ENCODE measurements at places on chromosomes 2 and 18. TPM values are rescaled to one million over a fixed set of nuclear protein-coding genes. Genes with fewer than 3 reads are reported as not detected.

ICOS gene
- total RNA-seq: not detected

MAP2 gene
- total RNA-seq: 2.2 TPM

MOB4 gene
- 33.3 TPM for total RNA-seq

SETBP1 gene
- total RNA-seq: 23.0 TPM

ANKRD36B gene
- total RNA-seq: 49.9 TPM

CFAP65 gene
- not detected for total RNA-seq

PLEKHM3 gene
- 23.3 TPM for total RNA-seq

SDC1 gene
- 11.8 TPM for total RNA-seq

SCG2 gene
- total RNA-seq: 2.4 TPM

HOXD13 gene
- not detected for total RNA-seq

DOCK10 gene
- 38.3 TPM for total RNA-seq

SPATA3 gene
- total RNA-seq: not detected

CGREF1 gene
- 6.8 TPM for total RNA-seq

GLI2 gene
- 3.8 TPM for total RNA-seq

FBXO48 gene
- total RNA-seq: 0.88 TPM

- peak; percentile 61 for DNase-seq
These were observed 85.7 kb downstream of the INHBB start for GRCh38 chr2:120431386-120432292.

DNA sequence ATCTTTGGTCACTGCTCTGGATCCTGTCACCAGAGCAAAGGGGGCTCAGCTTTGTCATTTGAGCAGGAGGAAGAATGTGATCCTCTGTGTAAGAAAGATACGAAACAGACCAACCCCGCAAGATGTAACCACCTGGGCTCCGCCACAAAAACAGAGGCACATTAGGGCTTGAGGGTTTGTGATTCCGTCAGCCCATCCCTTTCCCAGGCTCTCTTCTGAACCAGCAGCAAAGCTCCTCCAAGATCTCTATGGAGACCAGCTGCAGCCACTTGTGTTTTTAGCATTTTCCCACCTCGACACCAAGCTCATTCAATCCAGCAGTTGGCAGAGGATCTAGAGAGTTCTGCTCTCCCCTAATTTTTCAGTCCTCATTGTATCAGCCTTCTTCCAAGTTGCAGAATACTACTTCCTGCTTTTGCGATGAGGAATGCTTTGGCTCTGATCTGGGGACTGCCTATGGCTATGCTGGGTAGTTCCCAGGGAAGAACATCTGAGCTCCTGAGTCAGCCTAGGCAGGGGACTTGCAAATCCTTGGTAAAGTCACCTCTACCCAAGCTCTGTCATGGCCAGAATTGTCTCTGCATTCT, 139.6 kb upstream of the RAB12 start:
- peak; percentile 78 for DNase-seq

DNA sequence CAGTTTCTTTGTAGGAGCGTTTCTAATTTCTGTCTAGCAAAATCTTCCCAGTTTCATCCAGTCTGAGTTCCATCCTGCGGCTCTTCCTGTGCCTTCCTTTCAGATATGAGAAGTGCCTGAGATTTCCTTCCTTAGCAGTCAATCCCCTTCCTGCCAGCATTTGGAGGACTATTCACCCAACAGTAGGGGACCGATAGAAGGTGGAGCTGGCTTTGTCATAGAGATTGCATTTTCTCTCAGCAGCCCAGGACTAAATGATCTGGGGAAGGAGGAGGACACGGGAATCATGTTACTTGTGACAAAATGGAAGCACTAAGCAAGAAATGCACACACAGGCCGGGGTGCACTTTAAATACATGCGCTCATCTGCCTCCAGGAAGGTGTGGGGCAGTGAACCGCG, 5.6 kb upstream of the SMIM21 start:
- no peak for DNase-seq

- no peak for DNase-seq
These were observed 33.4 kb upstream of the MLPH start for GRCh38 chr2:237453671-237454070.

DNA sequence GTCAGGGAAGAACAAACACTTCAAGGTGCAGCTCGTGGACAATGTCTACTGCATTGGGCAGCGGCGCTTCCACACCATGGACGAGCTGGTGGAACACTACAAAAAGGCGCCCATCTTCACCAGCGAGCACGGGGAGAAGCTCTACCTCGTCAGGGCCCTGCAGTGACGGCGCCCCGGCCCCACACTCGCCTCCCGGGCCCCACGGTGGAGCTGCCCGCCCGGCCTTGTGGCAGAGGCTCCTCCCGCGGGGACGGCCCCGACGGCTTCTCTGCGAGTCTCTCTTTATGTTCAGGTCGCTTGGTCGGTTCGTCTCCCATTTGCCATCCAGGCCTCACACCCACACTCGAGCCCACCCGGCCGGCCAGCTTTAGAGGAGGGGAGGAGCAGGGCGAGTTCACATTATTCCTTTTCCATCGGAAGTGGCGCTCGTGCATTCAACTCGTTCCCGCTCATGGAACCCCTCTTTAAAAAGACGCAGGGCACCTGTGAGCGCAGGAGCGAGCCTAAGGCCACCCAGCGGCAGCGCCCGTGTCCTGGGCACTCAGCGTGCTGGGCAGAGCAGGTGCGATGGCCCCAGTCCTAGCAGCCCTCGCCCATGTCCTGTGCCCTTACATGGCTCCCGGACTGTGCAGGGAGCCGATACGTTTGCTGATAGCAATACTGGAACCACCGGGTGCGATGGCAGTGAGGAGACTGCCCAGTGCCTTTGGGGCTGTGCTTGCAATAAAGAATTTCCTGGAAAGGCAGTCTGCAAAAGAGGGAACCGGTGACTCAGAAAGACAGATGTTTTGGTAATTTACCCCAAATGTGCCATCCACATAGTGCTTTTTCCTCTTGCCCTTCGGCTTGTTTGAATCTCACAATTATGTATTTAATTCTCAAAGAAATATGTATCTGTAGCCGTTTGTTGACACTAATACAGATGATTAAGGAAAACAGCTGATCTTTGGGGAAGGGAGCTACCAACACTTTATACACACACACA, 148.6 kb downstream of the NCK2 start:
- DNase-seq: no peak

- no peak for DNase-seq
These were observed 85.5 kb downstream of the AGPS start for GRCh38 chr2:177478029-177478428.

DNA sequence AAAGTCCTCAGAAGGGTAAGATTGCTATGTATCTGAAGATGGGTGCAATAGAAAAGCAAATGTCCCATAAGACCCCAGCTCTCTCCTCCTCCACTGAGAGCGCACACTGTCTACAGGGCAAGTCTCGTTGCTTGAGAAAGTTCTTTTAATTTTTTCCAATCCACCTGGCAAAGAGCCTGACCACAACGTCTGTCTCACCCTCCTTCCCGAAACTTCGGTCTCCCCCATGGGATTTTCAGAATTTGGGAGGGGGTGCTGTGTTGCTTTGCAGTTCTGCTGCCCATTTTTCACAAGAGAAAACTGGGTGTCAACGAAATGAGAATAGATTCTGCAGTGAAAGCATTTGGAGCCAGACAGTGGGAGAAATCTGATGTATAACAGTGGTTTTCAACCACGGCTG, 40.4 kb downstream of the SERTAD2 start:
- no peak for DNase-seq

GRCh38 chr2:111015283-111015995, 105.3 kb upstream of the BCL2L11 start:
- DNase-seq: no peak

DNA sequence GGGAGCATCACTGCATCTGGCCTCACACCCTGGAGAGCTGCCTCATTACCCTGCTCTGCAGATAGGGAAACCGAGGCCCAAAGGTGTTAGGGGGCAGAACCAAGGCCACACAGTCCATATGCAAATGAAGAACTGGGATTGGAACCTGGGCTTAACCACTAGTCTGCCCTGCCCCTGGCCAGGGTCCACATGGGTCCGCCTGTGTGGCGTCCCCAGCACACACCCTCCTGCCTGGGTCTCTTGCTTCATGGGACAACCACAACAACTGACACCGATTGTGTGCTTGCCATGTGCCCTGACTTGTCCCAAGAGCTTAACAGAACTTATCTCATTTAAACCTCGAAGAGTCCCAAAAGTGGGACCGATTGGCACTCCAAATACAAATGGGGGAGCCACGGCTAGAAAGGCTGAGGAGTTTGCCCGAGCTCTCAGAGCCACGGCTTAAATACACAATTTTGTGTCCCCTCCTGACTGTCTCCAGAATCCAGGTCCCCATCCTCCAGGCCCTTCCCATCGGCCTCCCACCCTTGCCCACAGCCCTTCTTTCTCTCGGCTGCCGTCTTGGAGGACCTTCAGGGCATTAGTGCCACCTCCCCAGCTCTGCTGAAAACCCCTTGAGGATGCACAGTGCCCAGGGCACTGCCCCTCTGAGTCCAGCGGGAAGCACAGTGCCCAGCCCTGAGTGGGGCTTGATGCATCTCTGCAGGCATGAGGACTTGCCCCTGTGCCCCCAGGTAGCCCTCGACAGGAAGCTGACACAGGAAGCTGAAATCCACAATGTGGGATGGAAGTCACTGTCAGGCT, 5.8 kb upstream of the DUSP2 start:
- peak; percentile 64 for DNase-seq

- no peak for DNase-seq
These were observed 178.7 kb downstream of the LCLAT1 start for GRCh38 chr2:30625701-30626100.

GRCh38 chr2:55269645-55269990, 587 bp upstream of the MTIF2 start:
- peak; percentile 42 for DNase-seq

DNA sequence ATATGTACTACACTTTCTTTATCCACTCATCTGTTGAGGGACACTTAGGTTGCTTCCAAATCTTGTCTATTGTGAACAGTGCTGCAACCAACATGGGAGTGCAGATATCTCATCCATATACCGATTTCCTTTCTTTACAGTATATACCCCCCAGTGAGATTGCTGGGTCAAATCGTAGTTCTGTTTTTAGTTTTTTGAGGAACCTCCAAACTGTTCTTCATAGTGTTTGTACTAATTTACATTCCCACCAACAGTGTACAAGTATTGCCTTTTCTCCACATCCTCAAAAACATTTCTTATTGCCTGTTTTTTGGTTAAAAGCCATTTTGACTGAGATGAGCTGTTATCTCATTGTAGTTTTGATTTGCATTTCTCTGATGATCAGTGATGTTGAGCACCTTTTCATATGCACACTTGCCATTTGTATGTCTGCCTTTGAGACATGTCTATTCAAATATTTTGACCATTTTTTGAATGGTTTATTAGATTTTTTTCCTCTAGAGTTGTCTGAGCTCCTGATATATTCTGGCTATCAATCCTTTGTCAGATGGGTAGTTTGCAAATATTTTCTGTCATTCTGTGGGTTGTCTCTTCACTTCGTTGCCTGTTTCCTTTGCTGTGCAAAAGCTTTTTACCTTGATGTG, 12.2 kb downstream of the PLEK start:
- no peak for DNase-seq

DNA sequence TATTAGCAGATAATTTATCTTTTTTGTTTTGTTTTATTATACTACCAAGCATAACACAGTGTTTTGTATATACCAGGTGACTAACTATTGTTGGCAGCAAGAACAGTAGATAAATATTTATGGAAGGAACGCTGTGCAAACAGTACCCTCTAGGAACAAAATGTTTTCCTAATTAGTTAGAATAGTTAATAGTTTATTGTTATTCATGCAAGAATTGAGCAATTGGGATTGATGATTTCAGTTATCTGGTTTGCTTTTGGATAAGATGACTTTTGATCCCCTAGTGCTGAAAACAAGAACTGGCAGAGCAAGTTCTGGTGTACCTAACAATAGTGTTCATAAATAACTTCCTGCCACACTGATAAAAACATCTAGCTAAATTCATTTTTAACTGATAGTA, 323.3 kb downstream of the TGIF1 start:
- DNase-seq: no peak

- no peak for DNase-seq
These were observed 9.6 kb downstream of the TMEM177 start for GRCh38 chr2:119688616-119689015.

- no peak for DNase-seq
These were observed 316.6 kb upstream of the MEX3C start for GRCh38 chr18:51514128-51514527.

GRCh38 chr2:108029912-108030311, 43.6 kb downstream of the SLC5A7 start:
- no peak for DNase-seq

GRCh38 chr2:207516206-207516605, 13.6 kb upstream of the CREB1 start:
- no peak for DNase-seq

DNA sequence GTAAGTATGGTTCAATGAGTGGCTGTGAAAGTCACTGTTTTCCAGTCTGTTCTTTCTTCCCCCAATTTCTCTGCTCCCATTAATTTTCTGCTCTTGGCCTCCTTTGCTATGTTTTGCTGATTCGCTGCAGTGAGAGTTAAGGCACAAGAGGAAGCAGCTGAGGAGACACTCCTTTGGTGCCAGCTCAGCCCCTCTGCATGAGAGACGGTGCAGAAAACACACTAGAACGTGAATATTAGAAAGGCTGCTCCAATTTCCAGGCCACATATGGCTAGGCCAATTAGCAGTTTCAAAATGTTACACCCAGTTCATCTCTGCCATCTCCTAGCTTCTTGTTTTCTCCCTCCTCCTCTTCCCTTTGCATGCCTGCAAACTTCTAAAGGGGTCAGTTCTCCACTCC, 38.9 kb downstream of the AKAIN1 start:
- DNase-seq: no peak

- DNase-seq: no peak
These were observed 194.7 kb downstream of the RND3 start for GRCh38 chr2:150292807-150293206.

DNA sequence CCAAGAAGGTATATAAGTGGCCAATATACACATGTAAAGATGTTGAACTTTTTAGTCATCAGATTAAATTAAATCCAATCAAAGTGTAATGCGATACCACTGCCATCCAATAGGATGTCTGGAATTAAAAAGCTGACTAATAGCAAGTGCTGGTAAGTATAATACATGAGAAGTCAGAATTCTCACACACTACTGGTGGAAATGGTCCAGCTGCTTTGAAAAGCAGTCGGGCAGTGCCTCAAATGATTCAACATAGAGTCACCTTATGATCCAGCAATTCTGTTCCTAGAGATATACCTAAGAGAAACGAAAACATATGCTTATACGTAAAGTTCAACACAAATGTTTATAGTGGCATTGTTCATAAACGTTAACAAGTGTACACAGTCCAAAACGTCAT, 124.1 kb upstream of the MYT1L start:
- no peak for DNase-seq

- DNase-seq: peak; percentile 87
These were observed 1.7 kb downstream of the EGR4 start for GRCh38 chr2:73291461-73292315.

- DNase-seq: peak; percentile 67
These were observed 29.2 kb downstream of the CROCC2 start for GRCh38 chr2:240935103-240935876.

DNA sequence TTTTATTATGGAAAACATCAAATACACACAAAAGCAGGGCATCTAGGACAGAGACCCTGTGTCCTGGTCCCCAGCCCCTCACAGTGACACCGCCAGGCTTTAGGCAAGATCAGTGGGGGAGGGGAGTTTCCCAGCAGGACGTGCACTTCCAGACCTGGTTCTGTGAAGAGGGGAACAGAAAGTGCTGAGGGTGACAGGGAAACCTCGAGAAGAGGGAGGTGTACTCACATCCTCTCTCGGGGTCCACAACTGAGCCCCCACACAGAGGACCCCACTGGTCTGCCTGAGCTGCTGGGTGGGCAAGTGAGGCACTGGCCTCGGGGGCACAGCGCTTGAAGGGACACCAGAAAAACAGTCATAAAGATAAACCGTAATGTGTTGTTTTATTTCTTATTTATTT, 4.4 kb upstream of the GPR35 start:
- DNase-seq: peak; percentile 49

GRCh38 chr2:217915706-217916105, 87.1 kb downstream of the TNS1 start:
- DNase-seq: no peak
